Small intestine (tissue), 16 donors: ENCODE measurements at places on chromosomes 16 and 17. TPM values are rescaled to one million over a fixed set of nuclear protein-coding genes. Genes with fewer than 3 reads are reported as not detected.
A peak's percentile ranks its signal among the peaks of the same experiment; 100 is the strongest.

DNA sequence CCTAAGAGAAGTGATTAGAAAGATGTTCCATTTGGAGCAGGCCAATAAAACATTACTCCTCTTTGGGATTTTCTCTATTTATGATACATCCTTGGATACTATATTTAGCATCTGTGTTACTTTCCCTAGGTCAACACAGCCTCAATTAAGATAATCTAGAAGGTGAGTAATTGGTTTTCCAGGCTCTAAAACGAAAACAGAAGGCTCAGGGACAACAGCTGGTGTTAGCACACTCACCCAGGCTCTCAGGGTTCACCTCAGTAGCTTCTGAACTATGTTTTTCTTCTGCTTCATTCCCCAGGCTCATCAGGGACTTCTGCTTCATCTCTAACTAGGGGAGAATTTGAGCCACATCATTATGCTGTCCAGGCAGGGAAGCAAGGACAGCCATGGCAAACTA, 76.6 kb downstream of the ZZEF1 start:
- H3K4me1 ChIP-seq = no peaks in the 10 kb centered on the region
- H3K27ac ChIP-seq = no peak overlapping the region
- DNase-seq = no peak
- no peak overlapping the region for H3K4me3 ChIP-seq
- H3K36me3 ChIP-seq = peaks cover 18% of the 10 kb centered on the region

GRCh38 chr17:14417336-14417735, 116.5 kb downstream of the HS3ST3B1 start:
- no peaks in the 10 kb centered on the region for H3K4me1 ChIP-seq
- H3K27ac ChIP-seq = no peak overlapping the region
- H3K4me3 ChIP-seq = no peak overlapping the region

GRCh38 chr17:55023626-55024025, 55.1 kb downstream of the STXBP4 start:
- H3K4me1 ChIP-seq = no peaks in the 10 kb centered on the region
- no peaks in the 10 kb centered on the region for H3K27me3 ChIP-seq
- H3K27ac ChIP-seq = no peak overlapping the region
- no peaks in the 10 kb centered on the region for H3K36me3 ChIP-seq

IKZF3 gene
- 1.5 TPM for polyA plus RNA-seq

DNA sequence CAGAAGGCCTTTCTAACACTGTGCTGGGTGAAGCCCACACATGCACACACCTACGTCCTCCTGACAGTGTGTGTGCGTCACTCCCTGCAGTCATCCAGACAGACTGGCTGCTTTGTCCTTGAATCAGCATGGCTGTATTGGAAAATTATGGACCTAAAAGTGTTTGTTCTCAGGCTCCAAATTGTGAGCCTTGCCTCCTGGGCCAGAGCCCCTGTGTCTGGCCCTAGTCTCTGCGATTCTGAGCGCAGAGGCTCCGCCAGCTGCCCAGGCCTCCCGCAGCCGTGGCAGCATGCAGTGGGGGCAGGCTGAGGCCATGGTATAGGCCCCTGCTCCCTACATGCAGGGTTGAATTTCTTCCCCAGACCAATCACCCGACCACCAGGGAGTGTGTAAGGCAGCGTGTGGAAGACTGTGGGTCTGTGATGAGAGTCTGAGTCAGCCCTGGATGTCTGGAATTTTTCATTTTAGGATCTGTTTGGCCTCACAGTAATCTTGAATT, 166.9 kb downstream of the LGALS9B start:
- no peak overlapping the region for H3K4me3 ChIP-seq
- H3K27ac ChIP-seq = peak overlapping the region; percentile 42
- no peaks in the 10 kb centered on the region for H3K4me1 ChIP-seq

HSF5 gene
- polyA plus RNA-seq = not detected

CARD14 gene
- polyA plus RNA-seq = 0.81 TPM

ANKRD11 gene
- 72.1 TPM for polyA plus RNA-seq

- peaks cover 3% of the 10 kb centered on the region for H3K4me1 ChIP-seq
- no peaks in the 10 kb centered on the region for H3K27me3 ChIP-seq
- H3K4me3 ChIP-seq = no peak overlapping the region
- H3K36me3 ChIP-seq = no peaks in the 10 kb centered on the region
Observed at GRCh38 chr17:78315355-78316114, 44.3 kb downstream of the SOCS3 start.

DNA sequence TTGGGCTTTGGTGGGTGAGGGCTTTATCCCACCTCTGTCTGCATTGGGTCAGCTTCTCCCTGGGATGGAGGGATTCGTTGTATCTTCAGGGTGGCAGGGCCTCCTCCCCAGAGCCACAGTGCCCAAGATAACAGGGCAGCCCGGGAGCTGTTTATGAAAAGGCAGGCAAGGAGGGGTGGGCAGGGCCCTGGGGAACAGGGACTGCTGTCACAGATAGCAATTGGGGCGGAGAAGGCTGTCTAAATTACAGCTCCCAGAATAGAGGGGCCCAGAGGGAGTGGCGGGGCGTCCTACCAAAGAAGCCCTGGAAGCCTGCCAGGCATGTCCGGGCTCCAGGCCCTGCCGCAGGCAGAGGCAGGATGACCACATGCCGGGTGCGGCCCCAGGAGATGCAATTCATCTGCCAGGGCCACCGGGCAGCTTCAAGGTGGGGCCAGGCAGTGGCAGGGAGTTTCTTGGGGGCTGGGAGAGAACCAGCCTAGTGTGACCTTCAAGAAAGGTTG, 18.8 kb upstream of the PHOSPHO1 start:
- no peak for DNase-seq
- H3K4me1 ChIP-seq = no peaks in the 10 kb centered on the region
- no peak overlapping the region for H3K27ac ChIP-seq
- no peaks in the 10 kb centered on the region for H3K27me3 ChIP-seq

GRCh38 chr17:64315032-64315490, 52.0 kb upstream of the TEX2 start:
- no peaks in the 10 kb centered on the region for H3K27me3 ChIP-seq
- no peaks in the 10 kb centered on the region for H3K36me3 ChIP-seq
- DNase-seq = no peak
- H3K4me3 ChIP-seq = no peak overlapping the region
- H3K27ac ChIP-seq = no peak overlapping the region

GRCh38 chr17:10798910-10799309, 5.0 kb downstream of the TMEM238L start:
- DNase-seq = no peak
- peaks cover 71% of the 10 kb centered on the region for H3K4me1 ChIP-seq
- H3K27me3 ChIP-seq = no peaks in the 10 kb centered on the region

GRCh38 chr17:9239246-9239792, 218.0 kb downstream of the NTN1 start:
- no peak overlapping the region for H3K27ac ChIP-seq
- peak; percentile 40 for DNase-seq
- H3K4me1 ChIP-seq = peaks cover 51% of the 10 kb centered on the region
- no peak overlapping the region for H3K4me3 ChIP-seq

- H3K27ac ChIP-seq = peak overlapping the region; percentile 78
- no peak overlapping the region for H3K4me3 ChIP-seq
- H3K36me3 ChIP-seq = no peaks in the 10 kb centered on the region
- peak; percentile 94 for DNase-seq
Observed at GRCh38 chr17:48799069-48799723, 17.8 kb downstream of the TTLL6 start.

GRCh38 chr17:31967648-31968047, 30.8 kb downstream of the SUZ12 start:
- H3K4me3 ChIP-seq = no peak overlapping the region
- H3K27ac ChIP-seq = no peak overlapping the region
- H3K4me1 ChIP-seq = no peaks in the 10 kb centered on the region
- H3K27me3 ChIP-seq = no peaks in the 10 kb centered on the region
- peaks cover 7% of the 10 kb centered on the region for H3K36me3 ChIP-seq
- DNase-seq = no peak

GRCh38 chr16:24357511-24357910, 101.4 kb downstream of the CACNG3 start:
- no peaks in the 10 kb centered on the region for H3K27me3 ChIP-seq
- H3K36me3 ChIP-seq = no peaks in the 10 kb centered on the region
- no peaks in the 10 kb centered on the region for H3K4me1 ChIP-seq
- no peak overlapping the region for H3K27ac ChIP-seq
- DNase-seq = no peak
- no peak overlapping the region for H3K4me3 ChIP-seq

TNS4 gene
- not detected for polyA plus RNA-seq

GRCh38 chr17:33334703-33335102, 41.6 kb upstream of the ASIC2 start:
- no peak overlapping the region for H3K27ac ChIP-seq
- H3K4me3 ChIP-seq = no peak overlapping the region
- no peak for DNase-seq
- H3K4me1 ChIP-seq = no peaks in the 10 kb centered on the region
- H3K27me3 ChIP-seq = no peaks in the 10 kb centered on the region
- no peaks in the 10 kb centered on the region for H3K36me3 ChIP-seq

GRCh38 chr17:16080366-16080765, 80.7 kb downstream of the TTC19 start:
- peaks cover 9% of the 10 kb centered on the region for H3K36me3 ChIP-seq
- no peak overlapping the region for H3K27ac ChIP-seq
- no peak overlapping the region for H3K4me3 ChIP-seq
- H3K4me1 ChIP-seq = no peaks in the 10 kb centered on the region
- no peak for DNase-seq

DNA sequence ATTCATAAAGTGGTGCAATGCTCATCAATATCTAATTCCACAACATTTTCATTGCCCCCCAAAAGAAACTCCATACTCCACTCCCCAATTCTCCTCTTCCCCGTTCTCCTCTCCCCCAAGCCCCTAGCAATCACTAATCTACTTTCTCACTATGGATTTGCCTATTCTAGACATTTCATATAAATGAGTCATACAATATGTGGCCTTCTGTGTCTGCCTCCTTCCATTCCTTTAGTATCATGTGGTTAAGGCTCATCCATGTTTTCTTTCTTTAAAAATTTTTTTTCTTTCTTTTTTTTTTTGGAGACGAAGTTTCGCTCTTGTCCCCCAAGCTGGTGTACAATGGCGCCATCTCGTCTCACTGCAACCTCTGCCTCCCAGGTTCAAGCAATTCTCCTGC, 56.3 kb upstream of the HAS3 start:
- H3K27ac ChIP-seq = no peak overlapping the region
- H3K27me3 ChIP-seq = no peaks in the 10 kb centered on the region
- no peaks in the 10 kb centered on the region for H3K4me1 ChIP-seq
- H3K4me3 ChIP-seq = no peak overlapping the region
- no peaks in the 10 kb centered on the region for H3K36me3 ChIP-seq
- no peak for DNase-seq

GRCh38 chr16:84641643-84642358, 6.5 kb upstream of the KLHL36 start:
- H3K4me3 ChIP-seq = no peak overlapping the region
- no peaks in the 10 kb centered on the region for H3K36me3 ChIP-seq
- no peak overlapping the region for H3K27ac ChIP-seq
- H3K27me3 ChIP-seq = no peaks in the 10 kb centered on the region

PIK3R6 gene
- polyA plus RNA-seq = 1.9 TPM

DNA sequence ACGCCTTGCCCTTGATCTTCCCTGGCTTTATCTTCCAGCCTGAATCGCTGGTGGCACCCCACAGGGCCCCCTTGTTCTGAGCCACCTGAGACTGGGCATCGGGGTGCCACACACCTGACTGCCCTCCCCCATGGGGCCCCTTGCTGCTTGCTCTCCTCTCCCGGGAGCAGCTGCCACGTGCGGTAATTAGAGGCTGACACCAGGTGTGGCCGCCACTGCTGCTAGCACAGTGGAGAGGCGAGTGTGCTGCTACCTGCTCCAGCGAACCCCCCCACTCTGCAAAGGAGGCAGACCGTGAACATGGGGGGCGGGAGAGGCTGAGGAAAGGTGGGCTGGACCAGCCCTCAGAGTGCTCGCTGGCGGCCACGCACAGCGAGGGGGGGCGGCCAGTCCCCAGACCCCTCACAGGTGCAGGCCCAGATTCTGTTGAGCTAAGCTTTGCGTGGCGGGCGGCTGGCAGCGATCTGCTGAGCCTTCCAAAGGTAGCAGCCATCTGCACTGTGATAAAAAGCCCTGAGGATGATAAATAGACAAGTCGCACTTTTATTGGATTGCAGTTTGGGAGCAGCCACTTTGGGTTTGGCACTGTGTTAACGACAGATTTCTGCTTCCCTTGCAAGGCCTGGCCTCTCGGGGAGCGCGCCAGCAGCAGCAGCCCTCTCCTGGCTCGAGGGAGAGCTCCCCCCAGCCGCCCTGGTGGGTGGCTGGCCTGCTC, 167.9 kb upstream of the GSE1 start:
- H3K36me3 ChIP-seq = peaks cover 72% of the 10 kb centered on the region
- no peak overlapping the region for H3K4me3 ChIP-seq
- no peaks in the 10 kb centered on the region for H3K27me3 ChIP-seq
- no peak overlapping the region for H3K27ac ChIP-seq

GRCh38 chr16:85461814-85462713, 151.1 kb upstream of the GSE1 start:
- peaks cover 51% of the 10 kb centered on the region for H3K36me3 ChIP-seq
- peaks cover 5% of the 10 kb centered on the region for H3K27me3 ChIP-seq
- peak; percentile 79 for DNase-seq
- peak overlapping the region; percentile 39 for H3K4me3 ChIP-seq
- peaks cover 44% of the 10 kb centered on the region for H3K4me1 ChIP-seq

CPPED1 gene
- polyA plus RNA-seq = 34.0 TPM

GRCh38 chr16:17295948-17296347, 174.8 kb downstream of the XYLT1 start:
- H3K36me3 ChIP-seq = peaks cover 10% of the 10 kb centered on the region
- no peaks in the 10 kb centered on the region for H3K4me1 ChIP-seq
- no peak overlapping the region for H3K4me3 ChIP-seq

DNA sequence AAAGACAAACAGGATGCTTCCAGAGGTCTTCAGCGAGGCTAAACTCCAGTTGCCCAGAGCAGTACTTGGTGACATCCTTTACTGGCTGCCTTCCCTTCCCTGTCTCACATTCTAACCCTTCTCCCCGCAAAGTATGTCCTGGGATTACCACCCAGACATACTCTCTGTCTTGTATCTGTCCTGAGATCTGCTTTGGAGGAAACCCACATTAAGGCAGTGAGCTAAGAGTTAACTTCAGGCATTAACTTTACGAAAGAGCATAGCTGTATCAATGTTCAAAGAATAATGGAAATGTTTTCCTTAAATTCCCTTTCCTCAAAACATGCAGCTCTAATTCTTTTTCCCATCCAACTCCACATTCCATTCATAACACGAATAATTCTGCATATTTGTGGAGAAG, 385.2 kb downstream of the NPIPA8 start:
- no peak for DNase-seq
- H3K36me3 ChIP-seq = no peaks in the 10 kb centered on the region
- no peaks in the 10 kb centered on the region for H3K4me1 ChIP-seq
- no peak overlapping the region for H3K27ac ChIP-seq

DNA sequence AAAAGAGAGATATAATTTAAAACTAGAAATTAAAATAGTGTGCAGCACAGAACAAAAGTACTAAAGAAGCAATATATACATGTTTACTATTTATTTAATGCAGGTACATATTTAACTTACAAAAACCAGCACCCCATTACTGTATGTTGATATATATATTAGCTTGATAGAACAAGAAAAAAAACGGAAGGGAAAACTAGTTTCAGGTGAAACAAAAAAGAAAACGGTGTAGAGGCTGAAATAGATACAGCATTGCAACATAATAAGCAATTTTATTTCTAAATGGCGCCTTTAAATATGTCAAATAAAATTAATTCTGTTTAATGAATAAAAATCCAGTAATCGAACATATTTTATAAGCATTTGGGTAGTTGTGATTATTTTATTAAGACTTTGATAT, 3.9 kb downstream of the HNF1B start:
- H3K4me1 ChIP-seq = peaks cover 11% of the 10 kb centered on the region
- no peak overlapping the region for H3K27ac ChIP-seq
- no peak overlapping the region for H3K4me3 ChIP-seq
- no peaks in the 10 kb centered on the region for H3K36me3 ChIP-seq

RNF157 gene
- polyA plus RNA-seq = 13.9 TPM

PDP2 gene
- 11.2 TPM for polyA plus RNA-seq

GRCh38 chr17:48929812-48930165, 14.9 kb downstream of the SNF8 start:
- H3K27me3 ChIP-seq = no peaks in the 10 kb centered on the region
- peaks cover 29% of the 10 kb centered on the region for H3K36me3 ChIP-seq
- no peak overlapping the region for H3K27ac ChIP-seq
- no peak for DNase-seq
